Progenitor cell of endocrine pancreas (in vitro differentiated cells): ENCODE measurements at places on chromosomes 3 and 15. TPM values are rescaled to one million over a fixed set of nuclear protein-coding genes. Genes with fewer than 3 reads are reported as not detected.
A peak's percentile ranks its signal among the peaks of the same experiment; 100 is the strongest.

- H3K27me3 ChIP-seq: peaks cover 18% of the 10 kb centered on the region
- H3K36me3 ChIP-seq: no peaks in the 10 kb centered on the region
- H3K4me1 ChIP-seq: peaks cover 15% of the 10 kb centered on the region
- H3K4me3 ChIP-seq: no peak overlapping the region
Observed at GRCh38 chr3:182138393-182138792, 426.7 kb downstream of the SOX2 start.

GRCh38 chr3:171446801-171447578, 13.2 kb downstream of the TNIK start:
- H3K27me3 ChIP-seq: no peaks in the 10 kb centered on the region
- H3K36me3 ChIP-seq: no peaks in the 10 kb centered on the region
- peaks cover 1% of the 10 kb centered on the region for H3K4me1 ChIP-seq
- DNase-seq: no peak
- no peak overlapping the region for H3K27ac ChIP-seq

GRCh38 chr3:134858441-134859035, 63.5 kb downstream of the EPHB1 start:
- no peak overlapping the region for H3K4me3 ChIP-seq
- H3K4me1 ChIP-seq: no peaks in the 10 kb centered on the region
- H3K27ac ChIP-seq: no peak overlapping the region
- no peak for DNase-seq
- peaks cover 13% of the 10 kb centered on the region for H3K27me3 ChIP-seq

DNA sequence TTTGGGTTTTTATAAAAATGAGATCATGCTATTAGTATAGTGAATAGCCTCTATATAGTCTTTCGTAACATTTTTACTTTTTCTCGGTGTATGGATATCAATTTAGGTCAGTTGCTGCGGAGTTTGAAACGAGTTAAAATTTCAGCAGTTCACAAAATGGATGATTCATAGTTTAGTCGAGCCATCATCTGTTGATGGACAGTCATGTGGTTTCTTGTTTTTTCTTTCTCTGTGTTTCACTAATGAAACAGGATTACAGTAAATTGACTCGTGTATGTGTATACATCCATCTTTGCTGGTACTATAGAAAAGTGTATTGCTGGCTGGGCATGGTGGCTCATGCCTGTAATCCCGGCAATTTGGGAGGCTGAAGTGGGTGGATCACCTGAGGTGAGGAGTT, 106.8 kb downstream of the IGF1R start:
- H3K27me3 ChIP-seq: no peaks in the 10 kb centered on the region
- H3K36me3 ChIP-seq: no peaks in the 10 kb centered on the region
- H3K27ac ChIP-seq: no peak overlapping the region
- H3K4me3 ChIP-seq: no peak overlapping the region
- H3K4me1 ChIP-seq: peaks cover 25% of the 10 kb centered on the region
- DNase-seq: no peak

- no peaks in the 10 kb centered on the region for H3K27me3 ChIP-seq
- H3K4me3 ChIP-seq: no peak overlapping the region
- DNase-seq: no peak
- H3K36me3 ChIP-seq: no peaks in the 10 kb centered on the region
- H3K27ac ChIP-seq: no peak overlapping the region
Observed at GRCh38 chr3:60552581-60552980, 698.7 kb downstream of the FHIT start.

- H3K4me1 ChIP-seq: peaks cover 13% of the 10 kb centered on the region
- no peak overlapping the region for H3K4me3 ChIP-seq
- H3K27ac ChIP-seq: no peak overlapping the region
- no peaks in the 10 kb centered on the region for H3K27me3 ChIP-seq
Observed at GRCh38 chr3:186882881-186883685, 40.6 kb downstream of the ADIPOQ start.

DNA sequence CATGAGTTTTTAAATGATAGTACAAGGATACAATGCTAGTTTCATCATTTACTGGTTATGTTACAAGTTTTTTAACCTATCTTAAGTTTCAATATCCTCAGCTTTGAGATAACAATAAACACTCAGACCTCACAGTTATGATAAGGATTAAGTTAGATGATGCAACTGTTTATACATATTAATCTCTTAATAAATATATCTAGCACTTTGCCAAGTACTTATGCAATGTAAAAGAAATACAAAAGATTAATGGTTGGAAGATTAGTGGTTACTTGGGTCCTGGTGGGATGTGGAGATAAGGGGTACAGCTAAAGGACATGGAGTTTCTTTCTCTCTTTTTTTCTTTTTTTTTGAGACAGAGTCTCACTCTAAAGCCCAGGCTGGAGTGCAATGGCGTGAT, 12.0 kb downstream of the SPPL2A start:
- DNase-seq: no peak
- no peak overlapping the region for H3K4me3 ChIP-seq
- H3K27ac ChIP-seq: no peak overlapping the region
- H3K36me3 ChIP-seq: peaks cover 6% of the 10 kb centered on the region
- no peaks in the 10 kb centered on the region for H3K27me3 ChIP-seq
- no peaks in the 10 kb centered on the region for H3K4me1 ChIP-seq

GRCh38 chr3:172685331-172686214, 25.3 kb downstream of the NCEH1 start:
- DNase-seq: no peak
- no peaks in the 10 kb centered on the region for H3K36me3 ChIP-seq
- no peaks in the 10 kb centered on the region for H3K4me1 ChIP-seq
- no peak overlapping the region for H3K4me3 ChIP-seq

- no peak for DNase-seq
- peaks cover 39% of the 10 kb centered on the region for H3K27me3 ChIP-seq
- no peak overlapping the region for H3K4me3 ChIP-seq
- H3K36me3 ChIP-seq: no peaks in the 10 kb centered on the region
Observed at GRCh38 chr15:92579931-92580470, 75.6 kb downstream of the FAM174B start.

- no peak overlapping the region for H3K27ac ChIP-seq
- no peak for DNase-seq
- no peak overlapping the region for H3K4me3 ChIP-seq
- no peaks in the 10 kb centered on the region for H3K27me3 ChIP-seq
Observed at GRCh38 chr15:37518436-37518835, 416.0 kb upstream of the TMCO5A start.

GRCh38 chr3:29319262-29319661, 38.4 kb downstream of the RBMS3 start:
- no peak overlapping the region for H3K27ac ChIP-seq
- H3K27me3 ChIP-seq: no peaks in the 10 kb centered on the region
- no peak for DNase-seq
- H3K4me3 ChIP-seq: no peak overlapping the region

DNA sequence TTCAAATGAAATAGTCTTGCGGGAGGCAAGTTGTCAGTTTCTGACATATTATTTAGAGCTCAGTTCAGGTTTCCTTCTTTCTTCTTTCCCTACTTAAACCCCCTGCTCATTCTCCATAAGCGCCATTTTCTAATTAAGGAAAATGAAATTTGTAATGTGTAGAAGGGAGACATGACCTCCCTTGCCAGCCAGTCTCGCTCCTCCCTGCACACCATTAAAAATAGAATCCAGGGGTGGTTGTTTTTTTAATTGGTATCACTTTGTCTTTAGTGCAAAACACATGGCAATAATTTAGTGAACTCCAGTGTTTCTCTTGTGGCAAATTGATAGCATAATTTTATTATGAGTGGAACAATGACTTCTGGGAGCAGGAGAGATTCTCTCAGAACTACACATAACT, 160.1 kb downstream of the MEIS2 start:
- peak overlapping the region; percentile 69 for H3K27ac ChIP-seq
- no peak for DNase-seq
- H3K4me1 ChIP-seq: peaks cover 73% of the 10 kb centered on the region
- H3K4me3 ChIP-seq: no peak overlapping the region
- H3K36me3 ChIP-seq: peaks cover 18% of the 10 kb centered on the region

- peaks cover 5% of the 10 kb centered on the region for H3K36me3 ChIP-seq
- no peaks in the 10 kb centered on the region for H3K27me3 ChIP-seq
- DNase-seq: no peak
- H3K27ac ChIP-seq: no peak overlapping the region
- peaks cover under 1% of the 10 kb centered on the region for H3K4me1 ChIP-seq
Observed at GRCh38 chr15:34311563-34311962, 26.0 kb downstream of the SLC12A6 start.

- H3K4me3 ChIP-seq: no peak overlapping the region
- no peak for DNase-seq
- H3K4me1 ChIP-seq: no peaks in the 10 kb centered on the region
Observed at GRCh38 chr15:27218426-27218825, 247.4 kb downstream of the GABRG3 start.

DNA sequence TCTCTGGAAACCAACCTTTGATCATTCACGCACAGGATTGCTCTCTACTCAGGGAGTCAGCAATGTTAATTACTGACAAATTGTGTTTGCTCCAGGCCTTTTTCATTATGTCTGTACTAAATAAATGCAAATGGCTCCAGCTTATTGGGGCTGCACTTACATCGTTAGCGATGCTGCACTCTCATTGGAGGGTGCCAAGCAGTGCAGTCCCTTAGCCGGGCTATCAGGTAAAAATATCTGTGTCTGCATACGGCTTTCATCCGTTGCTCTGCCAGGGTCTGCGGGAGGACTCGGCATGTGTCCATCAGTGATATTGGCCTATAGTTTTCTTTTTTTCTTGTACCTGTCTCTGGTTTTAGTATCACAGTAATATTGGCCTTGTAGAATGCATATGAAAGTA, 471.5 kb upstream of the CADM2 start:
- no peak overlapping the region for H3K4me3 ChIP-seq
- no peak for DNase-seq
- peaks cover 5% of the 10 kb centered on the region for H3K4me1 ChIP-seq
- H3K27me3 ChIP-seq: peaks cover 3% of the 10 kb centered on the region

- peaks cover 13% of the 10 kb centered on the region for H3K27me3 ChIP-seq
- peaks cover 1% of the 10 kb centered on the region for H3K4me1 ChIP-seq
- H3K4me3 ChIP-seq: no peak overlapping the region
- no peaks in the 10 kb centered on the region for H3K36me3 ChIP-seq
- no peak overlapping the region for H3K27ac ChIP-seq
Observed at GRCh38 chr3:23762759-23763477, 42.8 kb upstream of the UBE2E1 start.

DNA sequence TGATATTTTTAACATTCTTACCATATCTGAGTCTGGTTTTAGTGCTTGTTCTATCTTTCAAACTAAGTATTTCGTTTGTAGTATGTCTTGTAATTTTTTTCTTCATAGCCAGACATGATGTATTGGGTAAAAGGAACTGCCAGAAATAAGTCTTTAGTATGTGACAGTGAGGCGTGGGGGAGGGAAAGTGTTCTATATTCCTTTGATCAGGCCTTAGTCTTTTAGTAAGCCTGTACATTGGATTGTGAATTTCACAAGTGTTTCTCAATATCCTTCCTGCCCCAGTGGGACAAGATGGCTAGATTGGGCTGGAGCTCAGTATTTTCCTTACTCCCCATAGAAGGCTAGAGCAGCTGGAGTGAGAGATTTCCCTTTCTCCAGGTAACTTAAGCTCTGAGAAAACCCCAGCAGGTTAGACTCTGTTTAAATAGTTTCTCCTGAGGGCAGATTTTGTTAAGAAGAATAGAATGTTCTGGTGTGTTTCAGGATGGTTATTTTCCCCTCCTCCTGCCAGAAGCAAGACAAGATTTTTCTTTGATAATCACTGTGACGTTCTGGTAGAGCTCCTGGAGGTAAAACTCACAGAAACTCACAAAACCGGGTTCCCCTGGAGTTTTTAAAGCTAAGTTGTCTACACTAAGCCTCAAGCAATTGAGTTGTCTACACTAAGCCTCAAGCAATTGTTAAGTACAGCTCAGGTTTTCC, 140.7 kb upstream of the ARPP21 start:
- no peaks in the 10 kb centered on the region for H3K36me3 ChIP-seq
- DNase-seq: no peak
- peaks cover 7% of the 10 kb centered on the region for H3K4me1 ChIP-seq

DNA sequence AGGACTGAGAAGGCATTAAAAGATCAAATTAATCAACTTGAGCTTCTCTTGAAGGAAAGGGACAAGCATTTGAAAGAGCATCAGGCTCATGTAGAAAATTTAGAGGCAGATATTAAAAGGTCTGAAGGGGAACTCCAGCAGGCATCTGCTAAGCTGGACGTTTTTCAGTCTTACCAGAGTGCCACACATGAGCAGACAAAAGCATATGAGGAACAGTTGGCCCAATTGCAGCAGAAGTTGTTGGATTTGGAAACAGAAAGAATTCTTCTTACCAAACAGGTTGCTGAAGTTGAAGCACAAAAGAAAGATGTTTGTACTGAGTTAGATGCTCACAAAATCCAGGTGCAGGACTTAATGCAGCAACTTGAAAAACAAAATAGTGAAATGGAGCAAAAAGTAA, 149.7 kb upstream of the LRRFIP2 start:
- H3K4me1 ChIP-seq: no peaks in the 10 kb centered on the region
- H3K27ac ChIP-seq: no peak overlapping the region
- H3K36me3 ChIP-seq: peaks cover 41% of the 10 kb centered on the region
- H3K4me3 ChIP-seq: no peak overlapping the region
- no peaks in the 10 kb centered on the region for H3K27me3 ChIP-seq

DNA sequence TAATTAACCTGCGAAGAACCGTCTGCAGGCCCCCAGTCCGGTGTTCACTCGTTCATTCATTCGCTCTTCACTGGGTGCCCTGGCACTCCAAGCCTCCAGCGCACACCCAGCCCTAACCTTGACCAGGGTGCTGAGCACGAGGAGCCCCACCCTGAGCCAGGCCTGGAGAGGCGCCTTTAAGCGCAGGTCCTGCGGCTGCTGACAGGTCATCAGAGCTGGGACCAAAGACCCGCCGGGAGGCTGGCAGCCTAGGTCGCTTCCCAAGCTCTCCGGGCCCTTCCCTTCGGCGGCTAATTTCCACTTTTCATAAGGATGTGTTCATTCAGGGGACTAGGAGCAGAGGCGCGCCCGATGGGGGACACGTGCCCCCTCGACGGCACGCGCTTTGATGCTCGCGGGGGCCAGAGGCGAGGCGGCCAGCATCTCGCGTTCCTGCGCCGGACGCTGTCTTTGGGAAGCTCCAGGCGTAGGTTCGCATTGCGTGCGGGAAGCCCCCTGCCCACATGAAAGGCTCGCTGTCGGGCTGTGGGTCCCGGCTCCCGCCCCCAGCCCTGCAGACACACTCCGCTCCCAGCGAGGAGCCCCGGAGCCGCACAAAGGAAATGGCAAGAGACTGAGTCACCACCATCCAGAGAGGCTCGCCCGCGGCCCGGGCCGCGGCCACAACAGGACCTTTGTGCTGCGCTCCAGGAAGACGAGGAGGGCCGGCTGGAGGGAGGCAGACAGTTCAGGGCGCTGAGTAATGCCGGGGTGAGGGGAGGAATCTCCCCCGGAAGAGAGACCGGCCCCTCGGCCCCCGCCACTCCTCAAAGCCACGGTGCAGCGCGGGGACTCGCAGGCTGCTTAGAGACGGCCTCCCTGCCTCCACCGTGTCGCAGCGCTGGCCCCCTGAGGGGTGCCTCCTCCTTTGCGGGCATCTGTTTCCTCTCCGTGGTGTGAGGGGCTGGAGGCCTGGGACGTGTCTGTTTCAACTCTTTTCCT, 266.4 kb upstream of the HES1 start:
- H3K4me1 ChIP-seq: peaks cover 36% of the 10 kb centered on the region
- peak; percentile 24 for DNase-seq
- H3K4me3 ChIP-seq: no peak overlapping the region
- H3K27ac ChIP-seq: peak overlapping the region; percentile 83
- H3K27me3 ChIP-seq: peaks cover 15% of the 10 kb centered on the region

Gene FOXB1
- total RNA-seq: not detected in 2 replicates

Gene ALG1L2
- 3.5 and 3.9 TPM in 2 replicates for total RNA-seq

Gene PLA2G4B
- total RNA-seq: 13.1 and 13.8 TPM in 2 replicates

Gene MIX23
- total RNA-seq: 53.5 and 55.4 TPM in 2 replicates

Gene THPO
- total RNA-seq: 6.2 and 7.1 TPM in 2 replicates

Gene INKA1
- total RNA-seq: not detected in 2 replicates
